ENCODE measurements at places on chromosomes 4 and X.

GRCh38 chr4:121851354-121851753, 18.9 kb downstream of the BBS7 start:
- DNase-seq: no peak

DNA sequence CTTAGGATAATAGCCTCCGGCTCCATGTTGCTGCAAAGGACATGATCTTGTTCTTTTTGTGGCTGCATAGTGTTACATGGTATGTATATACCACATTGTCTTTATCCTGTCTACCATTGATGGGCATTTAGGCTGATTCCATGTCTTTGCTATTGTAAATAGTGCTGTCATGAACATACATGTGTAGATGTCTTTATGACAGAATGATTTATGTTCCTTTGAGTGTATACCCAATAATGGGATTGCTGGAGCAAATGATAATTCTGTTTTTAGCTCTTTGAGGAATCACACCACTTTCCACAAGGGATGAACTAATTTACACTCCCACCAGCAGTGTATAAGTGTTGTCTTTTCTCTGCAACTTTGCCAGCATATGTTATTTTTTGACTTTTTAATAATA, 4.6 kb downstream of the RAB33B start:
- no peak for DNase-seq

- DNase-seq: no peak
Observed at GRCh38 chr4:134627366-134627765, 425.8 kb upstream of the PABPC4L start.

DNA sequence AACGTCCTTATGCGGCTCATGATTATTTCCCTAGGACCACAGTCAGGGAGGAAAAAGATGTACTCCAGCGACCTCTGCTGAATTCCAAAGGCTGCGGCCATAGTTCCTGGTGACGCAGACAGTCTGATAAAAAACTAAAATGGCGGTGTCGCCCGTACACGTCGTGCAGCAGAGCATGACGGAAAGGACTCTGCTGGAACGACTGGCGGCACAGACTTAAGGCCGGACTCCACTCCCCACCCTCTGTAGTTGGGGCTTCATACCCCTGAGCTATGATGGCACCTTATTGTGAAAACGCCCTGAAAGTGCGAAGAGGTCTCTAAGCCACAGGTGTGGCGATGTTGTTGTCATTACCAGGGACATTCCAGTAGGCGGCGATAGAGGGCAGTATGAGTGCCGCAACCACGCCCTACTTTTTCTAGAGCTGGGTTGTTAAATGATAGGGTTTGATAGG, 90.0 kb upstream of the EDA2R start:
- peak; percentile 75 for DNase-seq

DNA sequence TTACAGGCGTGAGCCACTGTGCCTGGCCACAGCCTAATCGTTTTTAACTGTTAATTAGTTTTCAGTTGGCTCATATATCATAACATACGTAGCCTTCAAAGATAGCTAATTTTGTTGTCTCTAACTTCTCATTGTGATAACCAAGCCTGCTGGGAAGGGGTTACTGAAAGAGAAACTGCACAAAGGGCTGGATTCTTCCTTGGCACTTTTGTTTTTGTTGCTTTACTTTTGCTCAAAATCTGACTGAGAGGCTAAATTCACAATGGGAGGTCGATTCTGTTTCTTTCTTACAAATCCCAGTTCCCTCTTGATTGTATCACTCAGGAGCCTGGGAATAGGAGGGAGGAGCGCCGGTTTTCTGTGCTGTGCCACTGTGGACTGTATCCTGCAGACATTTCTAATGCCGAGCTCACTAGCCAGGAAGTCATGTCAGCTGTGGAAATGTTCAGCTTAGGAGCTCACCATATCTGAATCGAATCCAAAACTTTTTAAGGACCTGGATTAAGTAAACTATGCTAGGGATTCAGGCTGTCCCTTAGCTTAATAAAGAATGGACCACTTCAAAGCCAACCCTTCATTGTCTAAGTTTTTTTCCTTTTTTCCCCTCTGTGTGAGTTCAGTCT, 120.5 kb upstream of the FAT1 start:
- peak; percentile 74 for DNase-seq

GRCh38 chr4:47221721-47222120, 190.4 kb downstream of the GABRB1 start:
- DNase-seq: peak; percentile 88

DNA sequence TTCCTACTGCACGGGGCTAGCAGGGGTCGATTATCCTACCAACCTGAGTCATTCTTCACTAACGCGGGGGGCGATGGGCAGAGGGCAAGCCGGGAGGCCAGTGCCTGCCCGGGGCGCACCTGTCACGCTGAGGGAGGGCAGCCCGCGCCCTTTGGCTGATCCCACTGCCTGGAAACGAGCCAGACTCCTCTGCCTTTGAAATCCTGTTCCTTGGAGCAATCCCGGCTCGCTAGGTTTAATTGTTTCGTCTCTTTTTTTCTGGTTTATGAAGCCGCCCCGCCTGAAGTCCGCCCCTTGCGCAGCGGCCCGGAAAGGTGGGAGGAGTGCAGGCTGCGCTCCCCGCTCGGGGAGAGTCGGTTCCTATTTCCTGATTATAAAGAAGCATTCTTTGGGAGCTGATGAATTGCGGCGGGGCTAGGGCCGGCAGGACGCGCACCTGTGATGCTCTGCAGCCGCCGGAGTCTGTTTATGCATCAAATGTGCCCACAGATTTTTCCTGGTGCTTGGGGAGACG, 484.2 kb downstream of the BCOR start:
- no peak for DNase-seq

GRCh38 chr4:129839687-129840086, 743.7 kb downstream of the C4orf33 start:
- DNase-seq: peak; percentile 14

- peak; percentile 75 for DNase-seq
Observed at GRCh38 chr4:94603170-94603747, 151.5 kb downstream of the PDLIM5 start.

- peak; percentile 33 for DNase-seq
Observed at GRCh38 chrX:42678133-42678532, 99.8 kb downstream of the PPP1R2C start.

DNA sequence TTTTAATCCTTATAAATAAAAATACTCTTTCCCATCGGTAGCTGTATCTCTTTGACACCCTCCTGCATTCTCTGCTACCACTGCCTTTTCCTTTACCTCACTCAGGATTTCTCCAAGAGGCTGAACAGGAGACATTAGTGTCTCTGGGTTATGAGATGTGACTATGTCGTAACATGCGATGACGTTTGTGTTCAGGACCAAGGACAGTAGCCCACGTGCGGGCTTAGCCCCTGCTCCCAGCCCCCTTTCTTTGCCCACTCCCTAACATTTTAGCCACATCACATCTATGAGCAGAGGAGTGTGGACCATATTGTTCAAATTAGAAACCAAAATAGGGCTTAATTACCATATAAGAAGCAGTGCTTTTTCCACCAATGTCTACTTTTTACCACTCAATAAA, 369.3 kb downstream of the FBXW7 start:
- peak; percentile 5 for DNase-seq
